ENCODE measurements at places on chromosomes 5 and 9.

- DNase-seq: peak; percentile 73
These were observed 10.4 kb downstream of the PTCH1 start for GRCh38 chr9:95506428-95506677.

GRCh38 chr5:180868960-180869359, 7.9 kb upstream of the ZFP62 start:
- peak; percentile 90 for DNase-seq

DNA sequence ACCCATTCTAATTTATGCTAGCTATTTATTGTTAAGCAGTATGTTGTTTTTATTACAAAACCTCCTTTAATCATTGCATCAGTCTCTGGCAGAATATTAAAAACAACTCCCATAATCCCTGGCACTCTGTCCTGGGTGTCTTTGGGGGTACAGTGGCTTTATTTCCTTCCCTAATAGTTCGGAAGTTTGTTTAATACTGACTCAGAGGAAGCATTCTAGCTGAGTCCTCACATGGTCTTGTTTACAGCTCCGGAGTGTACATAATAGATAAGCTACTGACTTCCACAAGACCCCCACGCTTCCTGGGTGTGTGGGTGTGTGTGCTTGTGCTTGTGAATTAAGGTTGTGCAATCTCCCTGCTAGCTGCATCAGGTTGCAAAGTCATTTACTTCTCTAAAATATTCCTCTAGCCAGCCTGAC, 149.8 kb upstream of the CDKN2B start:
- DNase-seq: peak; percentile 95

- DNase-seq: peak; percentile 81
These were observed 621 bp downstream of the AK6 start for GRCh38 chr5:69368458-69369339.

GRCh38 chr9:88706193-88707113, 171.5 kb downstream of the NXNL2 start:
- no peak for DNase-seq

DNA sequence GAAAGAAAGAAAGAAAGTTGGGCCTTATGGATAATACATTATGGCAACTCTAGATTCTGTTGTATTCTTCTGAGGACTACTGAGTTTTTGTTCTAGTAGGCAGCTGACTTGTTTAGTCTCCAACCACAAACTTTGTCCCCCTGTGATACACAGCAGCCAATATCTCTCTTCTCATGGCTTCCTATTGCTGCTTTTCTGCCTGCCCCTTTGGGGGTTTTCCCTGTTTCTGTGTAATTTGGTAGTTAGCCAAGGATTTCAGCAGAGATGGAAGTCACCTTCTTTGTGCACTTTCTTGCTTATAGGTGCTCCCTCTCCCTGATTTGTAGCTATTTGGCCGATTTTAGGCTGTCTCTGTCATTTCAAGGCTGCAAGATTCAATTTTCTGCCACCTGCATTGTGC, 109.6 kb downstream of the FGF1 start:
- DNase-seq: no peak

- peak; percentile 1 for DNase-seq
These were observed 10.9 kb upstream of the PCDHB1 start for GRCh38 chr5:141040093-141040770.

DNA sequence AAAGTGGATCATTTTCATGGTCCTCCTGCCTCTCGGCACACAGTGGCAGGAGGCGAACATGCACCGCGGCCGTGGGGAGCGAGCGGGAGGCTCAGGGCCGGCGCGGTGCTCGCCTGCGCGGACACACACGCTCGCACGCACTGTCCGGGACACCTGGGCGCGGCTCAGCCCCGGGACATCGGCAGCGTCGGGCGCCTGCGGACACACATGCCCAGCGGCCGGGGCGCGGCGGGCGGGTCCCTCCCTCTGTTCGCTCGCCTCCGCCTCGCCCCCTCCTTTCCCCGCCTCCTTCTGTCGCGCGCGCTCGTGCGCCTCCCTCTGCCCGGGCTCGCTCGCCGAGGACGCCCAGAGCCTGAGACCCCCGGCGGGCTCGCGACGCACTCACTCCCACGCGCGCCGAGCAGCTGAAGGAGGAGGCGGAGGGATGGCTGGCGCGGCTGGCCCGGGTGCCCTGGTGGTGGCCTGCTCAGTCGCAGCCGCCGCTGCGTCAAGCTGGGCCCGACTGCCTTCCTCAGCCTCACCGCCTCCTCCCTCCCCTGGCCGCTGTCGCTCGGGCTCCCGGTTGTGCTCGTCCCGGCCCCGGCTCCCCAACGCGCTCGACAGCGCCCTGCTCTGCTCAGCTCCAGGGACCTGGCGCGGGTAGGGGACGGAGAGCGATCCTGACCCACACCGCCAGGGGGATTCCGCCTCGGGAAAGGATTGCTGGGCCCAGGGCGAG, at the start of gene FRMD3:
Gene FRMD3 (minus strand): TSS at position 230 of the 718 bp plus-strand sequence. CDS start 170 bp downstream, at position 60.
- DNase-seq: no peak

DNA sequence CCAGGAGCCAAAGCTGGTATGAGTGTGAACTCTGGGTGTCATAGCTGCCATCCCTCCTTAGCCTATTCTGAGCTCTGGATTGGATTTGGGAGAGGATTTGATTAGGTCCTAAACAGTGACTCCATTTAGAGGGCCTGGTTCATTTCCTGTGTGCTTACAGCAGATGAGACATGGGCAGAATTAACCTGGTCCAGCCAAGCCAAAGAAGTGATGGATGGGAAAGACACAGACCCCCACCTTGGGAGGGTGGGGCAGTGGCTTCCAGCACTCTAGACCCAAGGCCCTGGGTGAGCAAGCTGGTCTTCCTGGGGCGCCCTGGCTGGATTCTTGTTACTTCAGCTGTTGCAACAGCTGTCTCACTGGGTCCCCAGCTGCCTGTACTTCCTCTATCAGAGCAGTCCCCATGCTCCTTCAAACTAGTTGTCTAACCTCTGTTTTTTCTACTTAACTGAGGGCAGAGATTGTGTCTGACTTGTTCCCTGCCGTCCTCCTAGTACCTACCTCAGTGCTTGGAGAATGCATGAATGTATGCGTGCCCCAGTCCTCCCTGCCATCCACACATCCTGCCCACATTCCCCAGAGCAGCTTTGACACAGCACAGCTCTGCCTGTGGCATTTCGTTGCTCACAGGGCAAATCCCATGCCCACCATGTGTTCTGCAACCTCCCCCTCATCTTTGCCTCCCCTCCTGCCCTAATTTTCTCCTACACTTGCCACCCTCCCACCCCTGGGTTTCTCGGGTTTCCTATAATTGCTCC, 115.9 kb downstream of the RGS3 start:
- peak; percentile 46 for DNase-seq

- no peak for DNase-seq
These were observed 29.5 kb downstream of the SLC35A4 start for GRCh38 chr5:140594169-140594568.

DNA sequence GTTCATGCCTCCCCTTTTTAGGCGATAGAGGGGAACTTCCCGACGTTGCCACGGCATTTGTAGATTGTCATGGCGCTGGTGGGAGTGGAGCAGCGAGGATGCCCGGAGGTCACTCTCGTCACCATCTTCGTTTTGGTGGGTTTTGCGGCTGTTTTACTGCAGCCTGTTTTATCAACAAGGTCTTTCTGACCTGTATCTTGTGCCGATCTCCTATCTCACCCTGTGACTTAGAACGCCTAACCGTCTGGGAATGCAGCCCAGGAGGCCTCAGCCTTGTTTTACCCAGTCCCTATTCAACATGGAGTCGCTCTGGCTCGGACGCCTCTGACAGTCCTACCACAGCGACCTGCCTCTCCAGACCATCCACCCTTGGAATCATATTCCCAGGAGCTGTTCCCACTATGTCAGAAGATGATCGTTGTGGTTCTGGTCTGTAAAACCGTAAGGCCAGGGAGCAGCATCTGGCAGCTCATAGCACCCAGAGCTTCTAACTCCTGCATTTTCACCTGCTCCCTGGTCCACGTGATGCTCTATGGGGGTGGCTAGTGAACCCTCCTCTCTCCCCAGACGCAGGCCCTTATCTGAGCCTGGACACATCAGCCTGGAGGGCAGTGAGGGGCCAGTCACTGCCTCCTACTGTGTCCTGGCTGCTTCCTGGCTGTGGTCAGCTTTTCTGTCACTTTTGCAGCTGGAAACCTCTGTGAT, 35.1 kb upstream of the CLK4 start:
- DNase-seq: no peak

- DNase-seq: no peak
These were observed 129.6 kb downstream of the COL23A1 start for GRCh38 chr5:178460598-178460997.

- DNase-seq: no peak
These were observed 135.0 kb downstream of the MVB12B start for GRCh38 chr9:126461608-126462007.

DNA sequence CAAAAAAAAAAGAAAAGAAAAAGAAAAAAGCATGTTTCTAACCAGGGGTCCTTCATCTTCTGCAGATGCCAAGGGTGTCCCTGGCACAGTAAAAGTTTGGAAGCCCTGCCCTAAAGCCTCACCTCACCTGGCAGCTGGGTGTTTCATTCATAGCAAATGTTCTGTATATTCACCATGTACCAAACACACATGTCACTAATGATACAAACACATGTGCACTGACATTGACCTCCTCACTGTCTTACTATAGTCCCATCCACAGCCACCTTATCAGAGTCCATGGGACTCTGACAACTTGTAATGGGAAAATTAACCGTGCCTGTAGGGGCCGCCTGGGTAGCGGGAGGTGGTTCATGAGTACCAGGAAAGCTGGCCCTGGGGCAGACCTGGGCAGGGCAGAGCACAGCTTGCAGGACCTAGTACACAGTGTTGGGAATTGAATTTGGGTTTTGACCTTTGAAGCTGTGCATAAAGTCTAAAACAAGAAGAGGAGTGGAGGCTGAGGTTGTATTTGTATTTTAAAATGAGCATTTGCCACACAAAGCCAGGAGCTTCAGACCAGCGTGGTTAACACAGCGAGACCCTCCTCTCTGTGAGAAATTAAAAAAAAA, 6.4 kb upstream of the MGAT4B start:
- DNase-seq: no peak

GRCh38 chr9:115598751-115599150, 480.8 kb upstream of the TNC start:
- no peak for DNase-seq

All from OCI-M1 (cell line).